ENCODE measurements at places on chromosomes 6 and 20.

DNA sequence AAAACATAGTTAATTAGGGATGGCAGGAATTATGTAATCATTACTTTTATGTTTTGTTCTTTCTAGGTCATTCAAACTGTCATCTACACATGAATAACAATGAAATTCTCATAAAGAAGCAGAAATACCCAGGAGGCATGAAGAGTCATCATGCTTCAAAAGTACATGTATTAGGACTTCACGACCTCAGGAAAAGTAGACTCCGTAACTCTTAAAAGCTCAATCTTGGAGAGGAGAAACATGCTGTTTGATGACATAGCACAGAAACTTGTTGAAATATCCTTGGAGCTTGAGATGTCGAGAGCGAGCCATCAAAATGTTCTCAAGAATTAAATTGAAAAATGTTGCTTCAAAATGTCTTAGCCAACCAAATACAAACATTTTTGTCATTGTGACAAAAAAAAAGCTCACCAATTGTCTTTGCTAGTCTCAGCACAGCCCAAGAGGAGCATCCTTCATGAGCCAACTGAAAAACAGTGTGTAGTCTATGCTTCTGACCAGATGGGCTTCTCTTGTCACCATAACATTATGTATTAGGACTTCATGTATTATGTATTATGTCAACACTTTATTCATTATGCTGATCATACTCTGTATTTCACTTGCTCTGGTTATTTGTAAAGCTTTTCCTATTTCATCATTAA lies 28.2 kb upstream of the ANKEF1 start:
- no peak for DNase-seq

DNA sequence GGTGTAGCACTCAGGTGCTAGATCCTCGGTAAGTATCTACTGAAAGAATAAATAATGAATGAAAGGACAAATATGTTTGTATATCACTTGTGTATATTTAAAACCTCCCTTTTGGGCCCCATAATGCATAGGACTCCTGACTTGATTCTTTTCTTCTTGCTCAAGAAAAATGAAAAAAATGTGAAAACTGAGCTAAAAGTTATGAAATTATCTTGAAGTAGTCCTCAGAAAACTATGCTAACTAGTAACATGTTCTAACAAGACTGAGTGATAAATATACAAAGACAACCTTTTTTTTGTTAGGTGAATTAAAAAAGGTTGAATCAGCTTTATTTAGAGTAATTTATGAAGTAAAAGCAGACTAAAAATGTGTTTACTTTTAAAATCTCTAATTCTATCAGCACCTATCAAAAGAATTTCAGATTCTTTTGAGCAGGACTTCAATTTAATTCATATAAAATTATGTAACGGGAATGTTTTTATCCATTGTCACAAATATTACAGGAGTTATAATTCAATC lies 247.8 kb upstream of the JAG1 start:
- no peak for DNase-seq

- no peak for DNase-seq
Observed at GRCh38 chr6:127073222-127073621, 45.2 kb upstream of the RSPO3 start.

DNA sequence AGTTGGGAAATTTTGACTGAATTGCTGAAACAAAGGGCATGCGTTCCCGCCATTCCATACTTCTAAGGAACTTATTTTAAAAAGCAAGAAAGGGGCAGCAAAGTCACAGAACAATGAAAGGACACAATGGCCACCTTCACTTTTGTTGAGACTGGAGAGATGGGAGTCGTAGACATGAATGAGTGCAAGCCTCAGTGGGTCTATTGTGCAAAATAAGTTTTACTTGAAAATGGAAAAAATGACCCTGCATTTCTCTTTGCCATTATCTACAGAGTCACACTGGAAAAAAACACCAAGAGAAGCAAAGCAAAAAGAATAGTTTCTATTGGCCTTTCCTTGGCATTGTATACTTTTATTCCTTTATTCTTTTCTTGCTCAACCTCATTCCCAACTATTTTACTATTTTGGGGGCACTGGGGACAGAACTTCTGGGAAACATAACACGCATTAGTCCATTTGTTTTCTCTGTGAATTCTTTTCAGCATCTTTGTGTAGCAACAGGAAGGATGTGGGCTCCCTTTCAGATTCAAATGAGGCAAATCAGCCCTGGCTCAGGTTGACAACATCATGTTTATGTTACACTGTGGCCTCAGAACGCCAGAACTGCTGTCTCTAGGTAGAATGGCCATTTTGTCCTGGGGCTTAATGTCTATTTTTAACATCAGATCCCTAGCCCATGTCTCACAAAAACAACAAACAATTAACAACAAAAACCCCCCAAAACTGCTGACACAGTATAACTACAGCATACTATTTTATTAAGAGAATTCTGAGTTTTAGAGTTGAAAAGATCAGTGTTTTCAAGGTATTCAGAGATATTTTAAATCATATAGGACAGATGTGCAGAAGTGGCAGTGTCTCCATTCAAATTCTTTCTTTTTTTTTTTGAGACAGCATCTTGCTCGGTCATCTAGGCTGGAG lies 122.2 kb downstream of the FYN start:
- no peak for DNase-seq

- no peak for DNase-seq
Observed at GRCh38 chr20:51854921-51855320, 52.6 kb upstream of the SALL4 start.

GRCh38 chr20:34724172-34724571 lies 20.0 kb downstream of the TP53INP2 start:
- DNase-seq, result no peak

GRCh38 chr20:4972506-4973251 lies 28.6 kb downstream of the SLC23A2 start:
- DNase-seq, result peak; percentile 28

DNA sequence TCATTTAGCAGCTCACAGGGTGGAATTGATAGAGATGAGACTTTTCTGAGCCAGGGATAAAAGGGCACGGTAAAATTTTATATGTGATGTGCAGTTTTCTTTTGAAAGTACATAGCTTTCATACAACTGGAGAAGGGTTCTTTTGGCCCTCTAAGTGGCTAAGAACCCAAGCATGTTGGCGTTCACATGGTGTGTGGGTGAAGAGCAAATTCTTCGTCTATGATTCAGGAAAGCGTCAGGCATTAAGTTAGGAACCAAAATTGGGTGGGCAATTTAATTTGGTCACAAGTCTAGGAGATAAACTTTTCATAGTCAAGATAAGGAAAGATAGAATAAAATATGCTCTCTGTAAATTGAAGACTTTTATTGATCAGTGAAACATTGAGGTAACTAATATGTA lies 153.9 kb downstream of the UTRN start:
- no peak for DNase-seq

- DNase-seq, result no peak
Observed at GRCh38 chr6:141829566-141830360, 303.0 kb upstream of the GJE1 start.

- no peak for DNase-seq
Observed at GRCh38 chr20:16785226-16785625, 37.1 kb downstream of the OTOR start.

- DNase-seq, result no peak
Observed at GRCh38 chr6:158064725-158065251, 83.1 kb downstream of the SYNJ2 start.

DNA sequence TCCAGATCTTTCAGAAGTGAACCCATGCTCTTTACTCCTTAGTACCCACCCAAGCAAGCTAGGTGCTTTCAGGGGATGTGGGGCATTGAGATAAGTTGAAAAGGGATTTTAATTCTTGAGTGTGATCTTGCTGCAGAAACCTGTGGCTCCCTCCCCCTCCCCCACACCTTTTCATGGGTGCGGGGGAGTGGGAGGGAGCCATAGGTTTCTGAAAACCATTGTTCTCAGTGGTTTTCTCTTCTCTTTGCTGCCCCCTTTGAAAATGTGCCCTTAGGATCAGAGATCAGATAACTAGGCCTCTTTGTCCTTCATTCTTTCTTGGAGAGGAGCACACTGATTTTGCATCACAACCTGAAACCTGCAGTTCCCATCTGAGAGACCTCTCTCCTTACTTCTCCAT lies 2.4 kb downstream of the PCSK2 start:
- DNase-seq, result no peak

DNA sequence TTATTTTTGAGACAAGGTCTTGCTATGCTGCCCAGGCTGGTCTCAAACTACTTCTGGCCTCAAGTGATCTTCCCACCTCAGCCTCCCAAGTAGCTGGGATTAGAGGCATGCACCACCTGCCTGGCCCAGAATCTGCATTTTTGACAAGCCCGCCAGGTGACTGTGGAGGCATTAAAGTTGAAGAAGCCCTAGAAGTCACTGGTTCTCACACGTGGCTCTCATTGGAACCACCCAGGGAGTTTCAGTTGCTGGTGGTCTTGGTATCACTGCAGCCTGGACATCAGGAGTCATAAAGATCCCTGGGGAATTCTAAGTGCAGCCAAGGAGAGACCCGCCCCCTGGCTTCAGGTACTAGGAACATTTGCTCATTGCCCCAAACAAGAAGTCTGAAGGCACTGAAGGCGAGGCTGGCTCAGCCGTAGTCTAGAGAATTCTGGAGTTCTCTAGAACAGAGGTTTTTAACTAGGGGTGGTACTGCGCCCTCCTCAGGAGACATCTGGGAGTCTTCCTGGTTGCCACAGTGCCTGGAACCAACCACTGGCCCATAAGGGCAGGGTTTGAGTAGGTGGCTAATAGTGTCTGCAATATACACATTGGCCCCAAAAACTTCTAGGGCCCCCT lies 182.8 kb downstream of the ZMYND8 start:
- no peak for DNase-seq

DNA sequence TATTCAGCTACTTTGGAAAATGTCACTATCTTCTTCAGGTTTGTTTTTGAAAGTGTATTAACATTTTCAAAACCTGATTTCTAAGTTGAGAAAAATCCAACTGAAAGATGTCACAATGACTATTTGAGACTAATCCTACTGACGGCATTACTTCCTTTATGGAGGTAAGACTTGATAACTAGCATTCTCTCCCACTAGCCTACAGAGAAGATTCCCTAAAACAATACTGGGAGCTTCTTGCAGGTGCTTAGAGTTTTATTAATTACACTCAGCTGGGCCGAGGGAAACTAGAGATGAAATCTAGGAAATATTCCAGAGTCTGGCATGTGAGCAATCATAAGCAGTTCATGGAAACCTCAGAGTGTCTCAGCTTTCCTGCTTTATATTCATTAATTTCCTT lies 114.0 kb downstream of the LCA5 start:
- no peak for DNase-seq

- DNase-seq, result no peak
Observed at GRCh38 chr20:36778831-36779655, 5.5 kb upstream of the DSN1 start.

GRCh38 chr6:82740072-82740471 lies 325.6 kb downstream of the UBE3D start:
- no peak for DNase-seq

GRCh38 chr6:26342106-26343004 lies 22.6 kb upstream of the BTN3A2 start:
- DNase-seq, result peak; percentile 43

DNA sequence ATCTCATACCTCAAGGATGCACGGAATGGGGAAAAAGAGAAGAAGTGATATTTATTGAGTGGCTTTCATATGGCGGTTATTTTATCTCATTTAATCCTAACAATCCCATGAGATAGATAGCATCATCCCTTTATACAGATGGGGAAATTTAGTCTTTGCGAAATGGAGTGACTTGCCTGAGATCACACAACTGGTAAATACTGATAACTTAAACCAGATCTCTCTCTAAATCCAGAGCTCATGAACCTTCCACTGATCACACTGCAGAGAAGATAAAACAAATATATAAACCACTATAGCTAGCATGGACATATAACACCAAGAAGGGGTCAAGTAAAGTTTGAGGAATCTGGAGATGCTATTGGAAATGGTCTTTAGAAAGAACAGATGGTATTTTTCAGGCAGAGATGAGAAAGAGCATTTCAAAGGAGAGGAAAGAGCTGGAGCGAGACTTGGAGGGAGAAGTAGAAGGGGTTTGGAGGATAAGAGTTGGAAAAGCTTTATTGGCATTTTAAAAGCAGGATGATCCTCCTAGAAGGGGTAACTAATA lies 139.8 kb upstream of the TNFAIP3 start:
- DNase-seq, result no peak

DNA sequence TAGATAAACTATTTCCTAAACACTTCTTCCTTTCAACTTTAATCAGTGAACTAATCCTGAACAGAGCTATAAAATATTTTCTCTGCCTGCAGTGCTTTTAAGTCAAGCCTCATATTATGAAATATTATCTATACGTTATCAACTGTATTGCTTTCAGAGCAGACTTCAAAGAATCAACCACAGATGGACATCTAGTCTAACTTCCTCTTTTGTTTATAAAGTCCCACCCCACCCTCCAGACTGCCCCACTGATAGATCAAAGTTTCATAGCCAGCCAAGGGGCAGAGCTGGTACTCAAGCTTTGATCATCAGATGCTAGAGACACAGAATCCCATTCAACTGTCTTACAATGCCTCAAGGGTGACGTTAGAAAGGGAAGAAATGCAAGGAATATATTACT lies 308.3 kb downstream of the LAMA2 start:
- DNase-seq, result no peak

- DNase-seq, result no peak
Observed at GRCh38 chr6:1287103-1287591, 24.8 kb upstream of the FOXQ1 start.

DNA sequence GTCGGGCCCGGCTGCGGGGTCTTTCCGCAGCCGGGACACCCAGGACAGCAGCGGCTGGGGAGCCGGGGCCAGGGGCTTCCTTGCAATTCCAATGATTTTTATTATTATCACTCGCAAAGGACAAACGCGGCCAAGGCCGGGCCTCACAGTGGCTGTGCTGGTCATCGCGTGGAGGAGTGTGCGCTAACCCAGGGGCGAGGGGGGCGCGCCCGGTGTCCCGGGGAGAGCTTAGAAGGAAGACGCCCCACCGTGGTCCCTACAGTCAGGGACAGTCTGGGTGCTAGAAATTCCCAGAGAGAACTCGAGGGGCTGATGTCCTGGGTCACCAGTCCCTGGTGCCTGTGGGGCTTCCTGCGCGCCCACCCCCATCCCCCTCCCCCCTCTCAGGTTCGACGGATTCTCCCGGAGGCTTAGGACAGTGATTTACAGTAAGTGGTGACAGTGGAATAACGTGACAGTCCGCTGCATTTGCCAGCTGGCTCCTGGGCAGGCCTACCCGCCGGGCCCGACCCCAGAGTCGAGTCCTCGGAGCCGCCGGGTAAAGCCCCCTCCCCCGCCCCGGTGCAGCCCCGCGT lies 9.5 kb downstream of the FOXC1 start:
- DNase-seq, result no peak

DNA sequence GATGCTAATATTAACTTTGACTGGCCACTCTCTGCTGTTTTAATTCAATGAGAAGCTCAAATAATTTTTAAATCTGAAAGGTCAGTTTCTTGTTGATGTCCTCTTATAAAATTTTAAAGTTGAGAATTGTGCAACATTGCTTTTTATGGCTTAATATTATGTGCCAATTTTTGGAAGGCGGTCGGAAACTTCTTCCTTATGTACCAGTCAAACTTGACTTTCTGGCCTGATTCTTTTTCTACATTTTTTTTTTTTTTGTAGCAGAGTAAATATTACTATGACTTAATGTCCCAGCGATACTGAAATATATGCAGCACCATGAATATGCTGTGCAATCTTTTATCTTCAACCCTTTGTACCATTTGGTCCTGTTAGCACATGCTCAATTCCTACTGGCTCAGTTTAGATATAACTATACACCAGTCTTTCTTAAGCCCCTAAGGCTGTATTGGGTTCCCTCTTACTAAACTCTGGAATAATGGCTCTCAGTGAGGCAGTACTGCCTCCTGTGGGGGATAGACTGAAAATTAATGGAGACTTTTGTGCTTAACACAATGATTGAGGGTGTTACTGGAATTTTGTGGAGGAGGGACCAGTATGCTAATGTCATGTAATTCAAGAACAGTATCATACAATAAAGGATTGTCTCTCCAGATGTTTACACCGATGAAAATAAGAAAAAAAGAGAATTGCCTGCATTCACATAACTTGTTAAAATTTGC lies 156.4 kb upstream of the SYNCRIP start:
- DNase-seq, result no peak
